ENCODE measurements at places on chromosomes 1 and 21.

- no peak for DNase-seq
These were observed 31.1 kb downstream of the CAPN8 start for GRCh38 chr1:223634423-223634822.

DNA sequence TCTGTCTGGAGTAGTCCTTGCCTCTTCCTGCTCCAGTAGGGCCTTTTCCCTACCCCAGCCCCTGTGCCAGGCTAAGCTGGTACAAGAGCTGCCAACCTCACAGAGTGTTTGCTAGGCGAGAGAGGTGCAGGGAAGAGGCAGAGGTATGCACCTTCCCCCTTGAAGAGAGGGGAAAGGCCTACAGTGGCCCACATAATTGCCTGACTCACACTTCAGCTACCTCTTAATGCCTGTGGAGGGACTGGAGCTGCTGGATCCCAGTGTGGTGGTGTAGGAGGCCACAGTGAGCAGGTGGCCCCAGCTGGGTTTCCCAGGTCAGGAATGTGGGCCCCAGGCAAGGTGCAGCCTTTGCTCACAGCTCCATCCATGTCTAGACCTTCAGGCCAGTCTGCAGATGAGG is 3.3 kb upstream of the CCDC28B start:
- DNase-seq: no peak

DNA sequence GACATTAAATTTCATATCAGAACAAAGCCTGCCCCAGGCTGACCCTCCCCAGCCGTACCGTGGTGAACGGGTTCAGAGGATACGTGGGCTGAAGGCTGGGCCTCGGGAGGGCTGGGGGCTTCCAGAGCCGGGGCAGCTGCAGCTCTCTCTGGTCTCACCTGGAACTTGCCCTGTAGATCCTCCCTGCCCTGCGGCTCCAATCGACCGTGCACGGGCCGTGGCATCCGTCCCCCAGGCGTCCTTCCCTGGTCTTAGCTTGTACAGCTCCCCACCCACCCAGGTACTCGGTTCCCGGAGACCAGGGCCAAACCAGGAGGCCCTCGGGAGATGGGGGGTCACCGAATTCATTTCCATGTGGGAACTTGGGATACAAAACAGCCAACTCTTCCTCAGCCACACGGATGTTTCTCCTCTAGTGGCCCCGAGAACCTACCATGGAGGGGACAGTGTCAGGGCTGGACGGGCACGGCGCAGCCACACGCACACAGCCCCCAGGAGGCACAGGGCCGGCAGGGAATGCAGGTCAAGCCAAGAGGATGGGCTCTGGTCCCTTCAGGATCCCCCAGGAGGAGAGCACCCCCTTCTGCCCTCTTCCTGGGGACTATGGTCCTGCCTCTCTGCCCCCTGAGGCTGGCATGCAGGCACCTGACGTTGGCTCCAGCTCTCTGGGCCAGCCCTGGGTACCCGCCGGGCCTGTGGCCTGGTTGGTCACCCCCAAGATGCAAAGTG is 3.1 kb downstream of the B3GALT6 start:
- no peak for DNase-seq

DNA sequence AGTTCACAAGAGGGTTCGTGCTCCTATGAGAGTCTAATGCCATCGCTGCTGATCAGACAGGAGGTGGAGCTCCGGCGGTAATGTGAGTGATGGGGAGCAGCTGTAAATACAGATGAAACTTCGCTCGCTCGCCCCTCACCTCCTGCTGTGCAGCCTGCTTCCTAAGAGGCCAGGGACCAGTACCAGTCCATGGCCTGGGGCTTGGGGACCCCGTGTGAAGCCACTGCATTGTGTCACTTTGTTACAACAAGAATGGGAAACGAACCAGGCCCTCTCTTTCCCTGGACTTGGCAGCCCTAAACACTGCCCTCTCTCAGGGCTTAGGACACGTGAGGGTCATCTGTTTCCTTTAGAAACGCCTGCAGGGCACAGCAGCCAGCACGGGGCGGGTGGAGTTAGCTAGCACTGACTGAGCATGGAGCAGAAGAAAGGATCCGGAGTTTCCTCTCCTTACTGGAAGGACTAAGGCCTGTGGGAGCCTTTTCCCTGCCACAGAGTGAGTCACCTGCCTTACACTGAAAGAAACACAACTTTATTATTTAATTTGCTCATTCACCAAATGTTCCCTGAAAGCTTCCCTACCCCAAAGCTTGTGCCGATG is 185.2 kb upstream of the TMEM51 start:
- DNase-seq: no peak

DNA sequence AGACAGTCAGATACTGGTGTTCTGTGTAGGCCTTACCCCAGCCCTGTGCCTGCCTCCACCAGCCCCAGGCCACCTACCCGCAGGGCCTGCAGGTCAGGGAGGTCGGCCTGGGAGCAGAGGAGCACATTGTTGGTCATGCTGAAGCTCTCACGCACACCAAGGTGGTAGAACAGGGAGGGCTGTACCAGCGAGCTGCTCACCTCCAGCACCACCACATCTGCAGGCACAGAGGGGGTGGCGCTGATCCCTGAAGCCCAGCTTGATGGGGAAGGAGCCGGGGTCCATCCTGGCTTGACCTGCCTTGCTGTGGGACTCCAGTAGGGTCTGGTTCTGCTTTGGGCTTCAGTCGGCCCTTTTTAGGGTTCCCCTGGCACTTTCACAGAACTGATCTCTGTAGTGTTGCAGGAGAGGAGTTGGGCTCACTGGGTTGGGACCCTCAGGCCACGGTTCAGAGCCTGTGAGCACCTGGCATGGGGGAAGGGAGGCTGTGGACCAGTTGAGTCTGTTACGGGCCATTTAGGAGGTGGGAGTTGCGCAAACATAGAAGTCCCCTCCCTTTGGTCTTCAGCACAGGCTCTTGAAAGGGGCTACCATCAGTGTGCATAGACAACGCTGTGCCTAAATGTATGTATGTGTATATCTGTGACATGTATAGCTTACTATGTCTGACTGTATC is 1.9 kb downstream of the MAP3K6 start:
- DNase-seq: no peak

DNA sequence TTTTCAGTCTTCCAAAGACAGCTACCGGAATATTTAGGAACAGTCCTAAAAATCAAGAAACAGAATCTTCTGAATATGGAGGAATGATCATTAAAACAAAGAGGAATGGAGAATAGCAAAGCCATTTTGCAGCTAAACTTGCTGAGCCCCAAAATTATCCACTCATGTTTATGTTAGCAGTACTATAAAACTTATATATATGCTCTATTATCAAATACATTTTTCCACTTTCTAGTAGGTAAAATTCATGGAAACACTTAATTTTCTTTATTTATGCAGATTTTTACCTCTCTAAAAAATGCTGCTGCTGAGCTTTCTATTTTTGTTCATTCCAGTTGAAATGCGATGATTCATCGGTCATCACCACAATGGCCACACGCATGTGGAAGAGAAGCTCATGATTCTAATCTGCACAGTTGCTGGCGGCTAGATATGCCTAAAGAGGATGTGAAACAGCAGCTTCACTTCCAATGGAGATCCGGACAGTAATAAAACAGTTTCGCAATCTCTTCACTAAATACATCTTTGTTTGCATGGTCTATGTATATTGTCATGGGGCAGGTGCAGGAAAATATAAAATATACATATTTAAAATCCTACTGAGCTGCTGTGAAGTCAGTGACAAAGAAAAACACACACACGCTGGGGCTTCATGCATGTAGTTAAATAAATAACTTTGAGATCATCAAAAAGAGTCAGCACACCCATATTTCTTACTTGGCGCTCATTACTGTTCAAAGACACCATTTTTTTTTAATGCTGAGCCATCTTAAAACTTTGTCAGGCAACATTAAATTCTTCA is 292.2 kb downstream of the SMYD3 start:
- DNase-seq: no peak

- DNase-seq: no peak
These were observed 93.7 kb downstream of the TNNI3K start for GRCh38 chr1:74328851-74329250.

DNA sequence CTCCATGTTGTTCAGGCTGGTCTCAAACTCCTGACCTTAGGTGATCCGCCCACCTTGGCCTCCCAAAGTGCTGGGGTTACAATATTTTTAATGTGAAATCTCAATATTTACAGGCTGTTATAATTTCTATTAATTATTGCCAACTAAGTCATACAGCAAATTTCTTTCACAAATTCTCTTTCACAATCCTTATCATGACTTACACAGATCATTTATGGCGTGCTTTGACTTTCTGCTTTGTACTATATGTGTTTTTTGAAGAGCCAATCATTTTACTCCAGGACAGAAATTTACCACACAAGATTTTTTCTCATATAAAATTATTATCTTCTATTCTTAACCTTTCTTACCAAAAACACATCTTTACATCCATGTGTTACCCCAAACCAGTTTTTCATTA is 1729.9 kb downstream of the NCAM2 start:
- no peak for DNase-seq

DNA sequence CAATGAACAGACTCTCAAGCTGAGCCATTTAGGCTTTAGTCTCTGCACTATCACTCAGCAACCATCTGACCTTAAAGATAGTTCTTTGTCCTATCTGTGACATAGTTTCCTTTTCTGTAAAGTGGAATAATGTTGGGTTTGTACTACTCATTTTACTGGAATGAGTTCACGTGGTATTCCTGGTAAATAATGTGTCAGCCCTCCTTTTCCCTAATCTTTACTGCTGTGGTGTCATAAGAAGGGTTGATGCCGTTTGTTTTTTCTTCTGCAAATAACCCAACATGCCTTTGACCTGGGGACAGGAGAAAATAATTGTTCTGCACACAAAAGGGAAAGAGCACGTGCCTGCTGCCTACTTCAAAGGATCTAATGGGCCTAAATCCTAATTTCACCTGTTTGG is 297.8 kb downstream of the BRINP3 start:
- DNase-seq: no peak

- DNase-seq: no peak
These were observed 126.9 kb upstream of the TMPRSS2 start for GRCh38 chr21:41634858-41635257.

DNA sequence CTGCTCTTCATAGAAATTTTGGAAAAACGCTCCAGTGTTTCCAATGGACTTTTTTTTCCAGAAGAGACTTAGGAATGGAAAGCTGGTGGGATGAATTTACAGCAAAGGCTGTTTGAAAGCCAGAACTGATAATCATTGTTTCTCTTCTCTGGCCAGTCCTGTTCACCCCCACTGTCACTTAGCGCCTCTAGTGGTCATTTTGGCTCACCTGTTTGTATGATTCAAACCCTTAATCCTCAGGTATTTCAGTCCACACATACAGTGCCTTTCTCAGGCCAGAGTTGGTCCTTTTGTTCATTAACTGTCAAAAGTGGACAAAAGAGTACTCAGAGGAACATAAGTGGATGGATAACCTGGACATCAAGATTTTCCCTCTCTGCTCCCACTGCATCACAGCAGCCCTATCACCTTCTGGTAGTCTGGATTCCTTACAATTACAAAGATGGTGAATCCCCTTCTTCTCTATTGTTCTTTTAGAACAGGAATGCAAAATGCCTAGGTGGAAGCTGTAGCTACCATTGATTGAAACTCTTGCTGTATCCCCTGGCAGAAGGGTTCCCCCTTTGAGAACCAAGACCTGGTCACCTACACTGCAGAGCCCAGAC is 177.6 kb upstream of the OLFM3 start:
- DNase-seq: no peak

DNA sequence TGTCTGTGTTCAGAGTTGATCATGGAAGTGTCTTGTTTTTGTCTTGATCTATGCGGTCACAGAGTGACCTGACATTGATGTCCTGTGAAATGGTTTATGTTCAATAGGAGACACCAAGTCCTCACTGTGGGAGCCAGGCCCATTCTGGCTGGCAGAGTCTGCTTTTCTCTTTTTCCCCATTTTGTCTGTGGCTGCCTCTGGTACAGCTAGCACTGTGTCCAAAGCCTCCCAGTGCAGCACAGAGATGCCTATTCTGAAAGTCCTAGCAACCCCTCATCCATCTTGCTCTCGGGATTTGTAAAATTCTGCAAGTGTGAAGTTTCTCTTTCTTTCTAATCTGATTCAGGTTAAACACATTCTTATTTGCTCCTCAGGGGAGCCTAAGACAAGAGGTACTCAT is 14.3 kb downstream of the TNN start:
- DNase-seq: no peak

- DNase-seq: no peak
These were observed 90.7 kb upstream of the WLS start for GRCh38 chr1:68322837-68323687.

DNA sequence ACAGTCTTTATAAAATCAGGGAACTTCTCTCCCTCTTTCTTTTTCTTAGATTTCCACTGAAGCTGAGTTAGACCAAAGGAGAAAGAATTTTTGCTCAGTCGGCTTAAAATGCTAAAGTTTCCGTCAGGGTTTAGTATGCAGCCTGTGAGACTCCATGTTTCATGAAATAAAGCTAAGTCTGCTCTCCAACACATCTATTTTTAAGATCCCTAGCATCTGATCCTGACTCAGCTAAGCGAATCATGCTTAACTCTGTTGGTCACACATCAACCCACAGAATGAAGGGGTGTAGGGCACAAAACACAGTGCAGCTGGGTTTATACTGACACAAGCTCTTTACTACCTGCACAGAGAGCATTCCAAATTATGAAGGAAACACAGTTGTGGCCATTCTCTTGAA is 102.4 kb upstream of the ZNF281 start:
- DNase-seq: no peak

- no peak for DNase-seq
These were observed 1106.5 kb upstream of the TMPRSS15 start for GRCh38 chr21:19510057-19510456.

- DNase-seq: no peak
These were observed 2.9 kb upstream of the OR2T12 start for GRCh38 chr1:248306103-248306502.

GRCh38 chr1:230145953-230146476 is 79.0 kb downstream of the GALNT2 start:
- DNase-seq: no peak

- DNase-seq: no peak
These were observed 154.2 kb upstream of the L1TD1 start for GRCh38 chr1:62040450-62040849.

DNA sequence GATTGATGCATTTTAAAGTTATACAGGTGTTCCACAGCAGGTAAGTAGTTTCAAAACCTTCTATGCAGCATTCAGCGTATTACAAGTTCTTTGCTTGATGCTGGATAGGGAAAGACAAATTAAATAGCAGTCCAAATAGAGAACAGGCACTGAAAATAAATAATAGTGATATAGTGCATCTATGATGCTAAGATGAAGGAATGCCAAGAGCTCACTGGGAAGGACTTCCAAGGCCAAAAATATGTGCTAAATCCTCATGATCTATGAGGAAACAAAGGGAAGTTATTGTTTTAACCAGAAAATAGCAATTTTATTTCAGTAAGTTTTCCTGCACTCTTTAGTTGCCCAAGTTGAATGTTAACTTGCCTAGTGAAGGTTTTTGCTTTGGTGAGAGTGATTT is 127.8 kb upstream of the GREM2 start:
- no peak for DNase-seq

- no peak for DNase-seq
These were observed 44.3 kb downstream of the TMEM51 start for GRCh38 chr1:15197591-15198447.

DNA sequence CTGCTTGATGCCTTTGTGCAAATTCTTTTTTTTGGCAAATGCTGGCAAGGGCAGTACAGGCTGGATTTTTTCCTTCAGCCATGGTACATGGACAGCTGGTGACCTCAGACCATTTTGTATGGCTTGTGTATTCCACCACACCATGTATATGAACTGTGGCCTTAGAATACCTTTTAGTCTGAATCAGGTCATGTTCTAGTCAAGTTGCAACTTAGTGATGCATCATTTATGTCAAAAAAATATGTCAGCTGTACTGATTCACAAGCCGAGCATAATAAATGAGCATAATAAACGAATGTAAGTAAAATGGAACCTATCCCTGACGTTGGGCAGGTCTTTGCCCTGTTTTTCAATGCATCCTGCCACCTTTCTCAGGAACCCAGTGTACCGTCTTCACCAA is 219.7 kb upstream of the RUNX1 start:
- no peak for DNase-seq

GRCh38 chr1:59323879-59324278 is 27.0 kb downstream of the FGGY start:
- no peak for DNase-seq

Measured in activated CD8-positive, alpha-beta memory T cell treated with anti-CD3 and anti-CD28 coated beads for 4 hours (primary cell).